Left hindlimb (tissue), 1 donor: ENCODE measurements at places on chromosomes 7 and 10.
A peak's percentile ranks its signal among the peaks of the same experiment; 100 is the strongest.

DNA sequence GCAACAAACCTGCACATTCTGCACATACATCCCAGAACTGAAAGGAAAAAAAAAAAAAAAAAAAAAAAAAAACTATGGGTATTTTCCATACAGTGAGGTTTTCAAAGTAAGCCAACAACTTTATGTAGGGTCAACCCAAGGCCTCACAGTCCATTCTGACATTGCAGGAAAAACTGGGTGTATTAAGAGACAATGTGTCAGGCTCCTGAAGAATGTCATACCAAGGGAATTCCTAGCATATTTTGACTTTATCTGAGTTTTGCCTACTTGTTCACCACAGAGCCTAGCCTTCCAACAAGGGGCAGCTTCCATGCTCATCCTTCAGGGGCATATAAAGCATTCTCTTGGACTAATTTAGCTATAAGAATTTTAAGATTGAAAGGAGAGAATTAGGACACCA, 368.9 kb downstream of the PLXDC2 start:
- no peak for DNase-seq

DNA sequence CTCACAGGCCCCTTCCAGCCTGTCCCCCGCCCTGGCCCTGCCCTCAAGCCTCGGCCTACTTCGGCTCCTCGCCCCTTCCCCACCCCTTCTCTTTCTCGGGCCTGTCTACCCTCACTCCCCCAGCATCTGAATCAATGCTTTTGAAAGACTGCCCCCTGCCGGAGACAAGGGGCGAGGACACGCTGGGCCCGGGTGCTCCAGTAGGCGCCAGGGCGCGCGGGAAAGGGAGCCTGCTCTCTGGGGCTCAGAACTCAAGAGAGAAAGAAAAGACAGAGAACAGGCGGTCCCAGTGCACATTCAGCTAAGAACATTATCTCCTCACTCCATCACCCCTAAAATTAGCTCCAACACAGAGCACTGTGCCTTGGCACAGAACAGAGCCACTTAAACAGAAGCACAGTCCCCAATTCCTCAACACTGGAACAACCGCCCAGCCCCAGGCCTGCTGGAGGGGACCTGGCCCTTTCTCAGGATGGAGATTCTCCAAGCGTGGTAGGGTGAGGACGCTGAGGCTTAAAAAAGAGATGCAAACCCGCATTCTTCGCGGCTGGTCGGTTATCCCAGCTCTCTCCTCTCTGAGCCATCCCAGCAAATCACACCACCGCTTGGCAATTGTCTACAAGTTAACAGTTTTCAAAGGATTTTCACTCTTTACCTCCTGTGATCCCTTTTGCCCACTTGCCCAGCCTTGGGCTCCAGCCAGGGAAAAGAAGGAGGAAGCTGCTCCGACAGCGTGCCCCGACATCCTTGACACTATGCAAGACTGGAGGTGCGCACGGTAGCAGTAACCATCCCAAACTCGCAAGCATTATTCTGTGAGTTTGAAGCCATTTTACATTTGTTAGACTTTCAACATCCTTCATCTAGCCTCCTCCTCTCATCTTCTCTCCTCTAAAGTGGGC, 2.1 kb downstream of the GIGYF1 start:
- peak; percentile 83 for DNase-seq

DNA sequence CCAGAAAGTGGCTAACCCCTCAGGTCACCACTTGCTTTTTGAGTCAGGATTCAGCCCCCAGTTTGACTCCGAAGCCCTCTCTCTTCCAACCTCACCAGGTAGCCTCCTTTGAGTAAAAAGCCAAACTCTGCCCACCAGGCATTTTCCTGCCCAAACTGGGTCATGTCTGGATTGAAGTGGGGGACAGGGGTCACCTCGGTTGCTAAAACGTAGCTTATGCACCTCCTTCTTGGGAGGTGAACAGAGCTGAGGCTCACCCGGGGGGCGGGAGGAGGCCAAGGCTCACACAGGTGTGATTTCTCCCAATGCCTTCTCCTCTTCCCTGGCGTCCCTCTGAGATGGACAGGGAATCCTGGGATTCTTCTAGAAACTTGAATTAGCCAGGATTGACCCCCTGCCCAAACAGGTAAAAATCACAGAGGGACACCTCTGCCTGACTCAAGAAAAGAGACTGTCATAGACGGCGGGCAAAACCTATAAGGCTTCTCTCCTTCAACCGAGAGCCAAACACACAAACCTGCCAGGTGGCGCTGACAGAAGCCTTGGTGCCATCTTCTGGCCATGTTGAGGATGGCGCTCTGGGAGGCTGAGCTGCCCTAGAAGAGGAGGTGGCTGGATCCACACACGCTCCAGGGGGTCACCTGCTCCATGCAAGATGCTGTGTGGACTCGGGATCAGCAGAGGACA, 51.6 kb downstream of the PRLHR start:
- DNase-seq, result no peak

DNA sequence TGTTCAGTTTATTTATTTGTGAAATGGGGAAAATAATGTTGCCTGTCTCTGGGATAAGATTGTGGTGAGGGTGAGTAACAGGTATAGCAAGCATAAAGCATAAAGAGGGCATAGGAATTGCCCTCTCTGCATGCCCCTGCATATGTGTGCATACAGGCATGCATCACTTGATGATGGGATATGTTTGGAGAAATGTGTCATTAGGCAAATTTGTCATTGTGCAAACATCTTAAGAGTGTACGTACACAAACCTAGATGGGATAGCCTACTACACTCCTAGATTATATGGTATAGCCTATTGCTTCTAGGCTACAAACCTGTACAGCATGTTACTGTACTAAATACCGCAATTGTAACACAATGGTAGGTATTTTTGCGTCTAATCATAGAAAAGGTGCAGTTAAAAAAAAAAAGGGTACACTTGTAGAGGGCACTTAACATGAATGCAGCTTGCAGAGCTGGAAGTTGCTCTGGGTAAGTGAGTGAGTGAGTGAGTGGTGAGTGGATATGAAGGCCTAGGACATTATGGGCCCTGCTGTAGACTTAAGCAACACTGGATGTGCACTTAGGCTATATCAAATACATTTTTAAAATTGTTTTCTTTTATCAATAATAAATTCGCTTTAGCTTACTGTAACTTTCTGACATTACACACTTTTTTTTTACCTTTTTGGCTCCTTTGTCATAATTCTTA, 386.5 kb upstream of the ANKRD30A start:
- DNase-seq, result no peak

- no peak for DNase-seq
Measured at GRCh38 chr10:2881720-2882620, 185.4 kb upstream of the PFKP start.

GRCh38 chr10:114070710-114071109, 27.0 kb downstream of the ADRB1 start:
- DNase-seq, result no peak
